NCI-H1417 (cell line): ENCODE measurements at places on chromosomes 6 and 20.

GRCh38 chr6:43186706-43187105 lies 4.7 kb downstream of the CUL9 start:
- DNase-seq, result no peak

DNA sequence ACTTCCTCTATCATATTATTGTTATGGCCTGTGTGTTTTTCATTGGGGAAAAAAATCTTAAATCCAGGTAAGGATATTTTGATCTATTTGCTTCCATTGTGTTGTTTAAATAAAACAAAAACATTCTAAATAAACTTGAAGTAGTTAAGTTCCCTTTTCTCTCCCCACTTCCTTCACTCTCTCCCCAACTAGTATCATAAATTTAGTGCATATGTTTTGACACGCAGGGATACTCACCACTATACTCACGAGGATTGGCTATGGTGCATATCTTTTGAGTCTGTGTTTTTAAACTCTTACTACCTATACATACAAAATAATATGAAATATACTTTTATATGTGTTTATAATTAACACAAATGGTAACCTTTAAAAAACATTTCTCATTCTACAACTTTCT lies 5.2 kb downstream of the TTLL9 start:
- DNase-seq, result no peak

DNA sequence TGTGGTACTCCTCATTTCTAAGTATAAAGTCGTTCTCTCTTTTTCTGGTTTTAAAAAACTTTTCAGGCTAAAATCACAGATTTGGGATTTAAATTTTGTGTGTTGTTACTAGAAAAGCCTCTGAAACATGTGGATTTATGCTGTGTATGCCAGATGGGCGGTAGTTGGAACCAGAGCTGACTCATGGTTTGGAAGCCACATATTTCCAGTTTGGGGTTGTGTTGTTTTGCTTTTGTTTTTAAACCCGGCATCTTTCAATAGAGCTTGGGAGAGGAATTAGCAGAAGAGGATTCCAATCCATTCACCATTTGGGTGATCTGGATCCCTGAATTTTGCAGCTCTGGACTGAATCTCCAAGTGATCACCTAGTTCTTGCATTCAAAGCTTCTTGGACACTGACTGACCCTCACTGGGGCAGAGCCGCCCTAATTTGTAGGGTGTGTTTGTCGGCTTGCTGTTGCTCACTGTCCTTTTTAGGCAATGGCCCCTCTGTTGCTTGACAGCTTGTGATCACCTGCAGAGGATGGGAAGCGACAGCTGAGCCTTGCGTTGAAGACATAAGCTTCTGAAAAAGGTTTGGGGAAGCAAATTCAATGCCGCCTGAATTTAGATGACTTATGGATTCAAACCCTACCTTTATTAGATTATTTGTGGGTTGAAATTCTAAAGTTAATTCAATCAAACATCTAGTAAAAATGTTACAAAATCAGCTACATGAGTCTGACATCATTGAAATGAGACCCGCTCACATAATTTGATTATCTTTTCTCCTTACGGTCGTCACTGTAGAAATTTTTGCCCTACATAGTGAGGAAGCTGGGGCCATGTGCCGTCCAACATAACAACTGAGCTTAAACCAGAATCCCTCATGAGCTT lies 79.9 kb upstream of the CD83 start:
- no peak for DNase-seq

GRCh38 chr6:148422085-148422484 lies 79.4 kb downstream of the SASH1 start:
- peak; percentile 81 for DNase-seq

- peak; percentile 97 for DNase-seq
Observed at GRCh38 chr6:136550330-136551071, at the start of gene MAP7. Gene MAP7, minus strand, starts transcription at chr6:136550422. Its CDS starts 14 bp downstream, at chr6:136550408.

DNA sequence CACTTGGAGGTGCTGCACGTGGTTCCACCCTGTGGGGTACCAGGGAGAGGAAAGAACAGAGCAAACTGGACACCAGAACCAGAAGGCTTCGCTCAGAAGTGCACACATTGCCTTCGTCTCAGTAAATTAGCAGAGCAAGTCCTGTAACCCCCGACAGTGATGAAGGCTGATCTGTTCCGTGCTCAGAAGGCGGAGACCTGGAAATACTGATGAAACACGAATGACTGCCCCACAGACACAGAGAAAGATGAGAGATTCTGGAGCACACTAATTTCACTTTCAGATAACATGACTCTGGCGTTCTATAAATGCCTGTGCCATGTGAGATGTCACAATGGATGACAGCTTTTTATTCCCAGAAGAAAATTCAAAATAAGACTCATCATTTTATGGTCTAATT lies 44.2 kb upstream of the CCR6 start:
- DNase-seq, result no peak

DNA sequence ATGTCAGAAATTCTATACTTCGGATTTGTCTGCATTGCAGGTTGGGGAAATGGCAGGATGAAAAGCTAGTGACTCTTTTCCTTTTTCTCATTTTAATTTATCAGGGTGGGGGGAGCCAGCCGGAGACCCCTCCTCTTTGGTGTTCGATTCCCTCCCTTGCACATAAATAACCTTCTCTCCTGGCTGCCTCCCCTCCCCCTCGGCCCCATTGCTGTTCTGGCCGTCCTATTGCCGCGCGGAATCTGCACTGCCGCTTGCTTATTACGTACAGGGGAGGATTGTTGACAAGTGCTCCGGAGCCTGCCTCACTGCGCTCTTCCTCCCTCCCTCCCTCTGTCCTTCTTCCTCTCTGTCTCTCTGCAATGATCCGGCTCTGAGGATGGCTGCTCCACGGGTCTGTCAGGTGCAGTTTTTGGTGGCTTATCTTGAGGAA lies 154.7 kb downstream of the JARID2 start:
- DNase-seq, result peak; percentile 82

DNA sequence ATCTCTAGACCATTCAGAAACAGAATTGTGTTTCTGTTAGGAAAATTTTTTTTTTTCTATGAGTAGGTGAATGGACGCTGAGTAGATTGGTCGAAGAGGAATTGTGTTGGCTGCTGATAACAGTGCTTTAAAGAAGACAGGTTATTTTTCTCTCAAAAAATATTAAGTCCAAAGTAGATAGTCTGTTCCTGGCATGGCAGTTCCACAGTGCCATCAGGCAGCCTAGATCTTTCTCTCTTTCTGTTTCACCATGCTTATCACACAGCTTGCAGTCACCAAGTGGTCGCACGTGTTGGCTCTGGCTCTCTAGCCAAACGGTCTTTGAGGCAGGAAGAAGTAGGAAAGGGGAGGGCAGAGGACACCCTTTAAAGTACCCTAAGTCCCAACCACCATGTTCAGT lies 22.4 kb upstream of the SERINC3 start:
- DNase-seq, result no peak

DNA sequence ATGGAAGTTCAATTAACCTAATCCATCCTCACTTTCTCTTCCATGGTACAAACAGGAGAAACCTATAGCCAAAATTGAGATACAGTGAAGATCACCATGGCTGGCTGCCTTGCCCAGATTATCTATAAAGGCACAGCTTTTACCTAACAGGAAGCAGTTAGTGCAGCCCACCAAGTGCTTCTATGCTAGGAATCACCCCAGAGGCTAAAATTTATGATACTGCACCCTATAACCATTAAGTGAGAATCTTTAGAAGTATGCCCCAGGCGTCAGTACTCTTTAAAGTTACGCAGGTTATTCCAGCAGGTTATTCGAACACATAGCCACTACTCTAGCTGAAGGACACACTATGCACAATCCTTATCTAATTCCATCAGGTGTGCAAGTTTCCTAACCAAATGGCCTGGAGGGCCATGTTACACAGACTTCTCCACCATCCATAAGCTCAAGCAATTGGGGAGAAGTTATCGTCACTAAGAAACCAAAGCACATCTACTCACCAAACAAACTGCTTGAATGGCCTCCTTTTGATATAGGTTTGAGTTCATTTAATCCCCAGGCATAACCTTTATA lies 43.1 kb downstream of the MAN1A1 start:
- no peak for DNase-seq

GRCh38 chr6:40937491-40937890 lies 101.5 kb downstream of the UNC5CL start:
- DNase-seq, result no peak

DNA sequence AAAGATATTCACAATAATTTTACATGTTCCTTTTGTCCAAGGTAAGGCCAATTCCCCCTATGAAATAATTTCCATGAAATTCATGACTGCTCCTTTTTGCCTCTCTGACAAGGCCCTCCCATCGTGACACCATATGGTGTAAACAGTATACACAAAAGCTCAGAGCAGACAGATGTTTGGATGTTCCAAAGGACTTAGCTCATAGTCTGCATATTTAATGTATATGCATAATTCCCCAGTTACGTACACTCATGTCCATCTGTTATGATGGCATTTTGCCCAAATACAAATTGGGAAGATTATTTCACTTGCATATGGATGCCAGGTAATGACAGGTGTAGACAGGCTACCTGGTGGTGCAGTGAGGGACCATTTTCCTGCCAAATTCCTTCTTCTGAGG lies 376.5 kb downstream of the KHDRBS2 start:
- DNase-seq, result no peak

DNA sequence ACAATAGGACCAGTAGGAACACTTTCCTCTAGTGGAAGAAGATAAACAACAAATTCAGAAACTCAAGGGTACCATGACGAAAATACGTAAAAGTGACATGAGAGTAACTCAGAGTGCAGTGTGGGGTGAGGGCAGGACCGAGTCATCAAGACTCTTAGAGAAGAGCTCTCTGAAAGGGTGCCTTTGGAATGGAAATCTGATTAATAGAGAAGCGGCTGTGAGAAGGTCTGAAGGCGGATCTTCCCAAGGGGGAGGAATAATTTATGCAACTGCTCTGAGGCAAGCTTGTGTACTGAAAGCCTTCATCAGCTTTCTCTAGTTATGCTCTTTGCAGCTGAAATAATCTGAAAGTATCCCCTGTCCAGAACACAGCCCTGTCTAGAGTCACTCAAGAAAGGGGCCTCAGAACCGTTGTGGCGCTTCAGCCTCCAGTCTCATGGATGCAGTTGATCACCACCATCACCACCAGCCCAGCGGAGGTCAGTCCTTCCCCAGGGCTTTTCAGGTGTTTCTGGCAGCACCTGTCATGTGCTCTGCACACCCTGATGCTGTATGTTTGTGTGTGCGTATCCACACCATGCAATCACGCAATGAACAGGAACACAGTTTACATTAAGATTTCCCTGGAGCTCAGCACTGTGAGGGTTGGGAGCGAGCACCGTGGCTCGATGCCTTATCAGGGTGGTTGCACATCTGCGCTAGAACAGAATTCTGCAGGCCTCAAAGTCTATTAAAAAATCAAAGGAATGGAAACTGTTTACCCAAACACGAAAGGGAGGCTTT lies 396.5 kb downstream of the SMOC2 start:
- DNase-seq, result no peak

DNA sequence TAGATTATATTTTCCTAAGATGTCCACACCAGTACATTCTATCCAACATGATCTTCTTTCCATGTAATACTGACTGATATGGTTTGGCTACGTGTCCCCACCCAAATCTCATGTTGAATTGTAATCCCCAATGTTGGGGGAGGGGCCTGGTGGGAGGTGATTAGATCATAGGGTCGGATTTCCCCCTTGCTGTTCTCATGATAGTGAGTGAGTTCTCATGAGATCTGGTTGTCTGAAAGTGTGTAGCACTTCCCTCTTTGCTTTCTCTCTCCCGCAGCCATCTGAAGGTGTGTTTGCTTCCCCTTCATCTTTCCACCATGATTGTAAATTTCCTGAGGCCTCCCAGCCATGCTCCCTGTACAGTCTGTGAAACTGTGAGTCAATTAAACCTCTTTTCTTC lies 12.2 kb upstream of the HBS1L start:
- no peak for DNase-seq

DNA sequence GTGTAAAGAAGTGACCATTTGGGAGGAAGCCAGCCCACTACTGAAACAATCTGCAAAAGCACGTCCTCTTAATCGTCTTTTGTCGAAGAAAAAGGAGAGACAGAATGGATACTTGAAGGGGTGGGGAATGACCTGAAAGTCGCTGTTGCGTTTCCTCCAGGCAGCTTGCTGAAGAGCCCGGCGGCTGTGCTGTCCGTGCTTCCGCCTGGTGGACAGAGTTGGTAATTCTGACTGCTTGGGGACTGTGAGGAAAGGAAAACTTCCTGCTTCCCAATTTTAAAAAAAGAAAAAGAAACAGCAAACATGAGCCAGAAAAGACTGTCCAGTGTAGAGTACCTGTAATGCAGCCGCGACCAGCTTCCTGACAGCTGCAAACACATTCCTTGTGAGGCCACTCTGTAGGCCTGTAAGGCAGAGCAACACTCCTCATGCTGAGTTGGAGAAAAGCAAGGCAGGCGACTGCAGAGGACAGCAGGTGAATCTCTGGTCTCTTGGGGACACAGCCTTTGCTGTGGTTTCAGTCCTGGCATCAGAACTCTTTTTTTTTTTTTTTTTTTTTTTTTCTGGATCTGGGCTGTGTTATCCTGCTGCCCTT lies 251.1 kb upstream of the TBX18 start:
- DNase-seq, result peak; percentile 9

GRCh38 chr6:164085091-164086075 lies 670.9 kb downstream of the QKI start:
- DNase-seq, result no peak

DNA sequence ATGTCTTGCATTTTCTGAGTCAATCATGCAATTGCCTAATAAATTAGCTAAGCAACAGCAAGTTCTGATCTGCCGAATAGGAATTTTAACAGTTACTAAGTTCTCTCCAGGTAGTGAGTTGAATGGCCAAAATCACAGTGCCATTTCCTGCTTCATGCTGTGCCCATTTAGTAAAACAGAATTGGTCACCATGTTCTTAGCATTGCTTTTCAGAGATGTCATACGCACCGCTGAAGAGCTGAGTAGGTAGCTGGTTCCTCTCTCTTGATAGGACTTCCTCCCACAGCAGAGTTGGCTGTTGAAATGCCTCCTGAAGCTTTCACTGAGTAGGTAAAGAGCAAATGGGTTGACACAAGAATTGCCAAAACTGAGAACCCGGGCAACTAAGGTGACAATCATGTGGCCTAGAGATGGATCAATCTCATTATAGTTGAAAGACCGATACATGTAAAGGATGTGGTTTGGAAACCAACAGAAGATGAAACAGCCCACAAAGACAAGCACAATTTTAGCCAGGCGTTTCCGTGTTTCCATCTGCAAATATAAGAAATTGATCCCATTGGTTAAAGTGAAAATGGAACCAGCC lies 57.1 kb upstream of the GJE1 start:
- DNase-seq, result no peak

GRCh38 chr6:56021943-56022342 lies 146.6 kb upstream of the BMP5 start:
- DNase-seq, result no peak

DNA sequence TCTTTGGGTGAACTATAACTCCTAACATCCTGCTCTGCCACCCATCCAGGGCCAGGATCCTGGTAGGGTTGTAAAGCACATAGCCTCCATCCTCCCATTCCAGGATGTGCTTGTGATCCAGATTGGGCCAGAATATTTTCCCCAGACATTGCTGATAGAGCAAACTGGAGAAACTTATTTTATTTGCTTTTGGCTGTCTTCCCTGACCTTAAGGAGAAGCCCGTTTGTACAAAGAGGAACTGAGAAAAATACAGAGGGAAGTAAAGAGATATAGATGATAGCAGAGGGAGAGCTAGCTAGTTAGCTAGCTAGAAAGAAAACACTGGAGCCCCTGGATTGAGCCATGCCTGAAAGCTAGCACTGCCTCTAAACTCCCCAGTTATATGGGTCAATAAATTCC lies 9.0 kb upstream of the HDAC2 start:
- no peak for DNase-seq
